Endothelial cell of umbilical vein (primary cell): ENCODE measurements at places on chromosomes 2 and 18. TPM values are rescaled to one million over a fixed set of nuclear protein-coding genes. Genes with fewer than 3 reads are reported as not detected.

Gene AMER3
- not detected in 2 replicates for total RNA-seq

Gene HOXD10
- total RNA-seq, result not detected in 2 replicates

Gene TTN
- total RNA-seq, result 0.44 and 0.49 TPM in 2 replicates

Gene GKN1
- not detected in 2 replicates for total RNA-seq

Gene HOXD13
- total RNA-seq, result not detected in 2 replicates

Gene AKAIN1
- total RNA-seq, result not detected in 2 replicates

Gene CCDC74B
- total RNA-seq, result 1.6 and 4.8 TPM in 2 replicates

Gene ZNF396
- total RNA-seq, result 0.44 and 0.72 TPM in 2 replicates

Gene IL1RL1
- 44.0 and 55.1 TPM in 2 replicates for total RNA-seq

DNA sequence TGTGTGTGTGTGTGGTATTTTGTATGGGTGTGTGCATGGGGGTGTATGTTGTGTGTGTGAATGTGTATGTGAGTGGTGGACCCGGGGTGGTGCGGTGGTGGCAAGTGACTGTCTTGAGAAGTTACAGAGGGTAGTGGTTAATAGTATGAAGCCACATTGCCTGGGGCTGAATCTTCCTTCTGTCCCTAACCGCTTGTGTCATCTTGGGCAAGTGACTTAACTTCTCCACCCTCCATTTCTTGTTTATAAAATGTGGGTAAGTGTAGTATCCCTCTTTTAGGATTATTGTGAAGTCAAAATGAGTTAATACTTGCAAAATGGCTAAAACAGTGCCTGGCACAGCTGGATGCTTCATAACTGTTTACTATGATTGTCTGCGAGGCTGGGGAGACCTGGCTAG is 63.5 kb downstream of the MYCN start:
- no peak overlapping the region for H3K27ac ChIP-seq
- H3K4me1 ChIP-seq, result no peaks in the 10 kb centered on the region
- no peaks in the 10 kb centered on the region for H3K27me3 ChIP-seq
- H3K36me3 ChIP-seq, result no peaks in the 10 kb centered on the region
- H3K4me3 ChIP-seq, result no peak overlapping the region
- DNase-seq, result no peak

GRCh38 chr2:6342273-6342920 is 523.3 kb downstream of the CMPK2 start:
- H3K27ac ChIP-seq, result no peak overlapping the region
- no peak for DNase-seq
- no peak overlapping the region for H3K4me3 ChIP-seq
- H3K36me3 ChIP-seq, result no peaks in the 10 kb centered on the region
- H3K4me1 ChIP-seq, result no peaks in the 10 kb centered on the region

DNA sequence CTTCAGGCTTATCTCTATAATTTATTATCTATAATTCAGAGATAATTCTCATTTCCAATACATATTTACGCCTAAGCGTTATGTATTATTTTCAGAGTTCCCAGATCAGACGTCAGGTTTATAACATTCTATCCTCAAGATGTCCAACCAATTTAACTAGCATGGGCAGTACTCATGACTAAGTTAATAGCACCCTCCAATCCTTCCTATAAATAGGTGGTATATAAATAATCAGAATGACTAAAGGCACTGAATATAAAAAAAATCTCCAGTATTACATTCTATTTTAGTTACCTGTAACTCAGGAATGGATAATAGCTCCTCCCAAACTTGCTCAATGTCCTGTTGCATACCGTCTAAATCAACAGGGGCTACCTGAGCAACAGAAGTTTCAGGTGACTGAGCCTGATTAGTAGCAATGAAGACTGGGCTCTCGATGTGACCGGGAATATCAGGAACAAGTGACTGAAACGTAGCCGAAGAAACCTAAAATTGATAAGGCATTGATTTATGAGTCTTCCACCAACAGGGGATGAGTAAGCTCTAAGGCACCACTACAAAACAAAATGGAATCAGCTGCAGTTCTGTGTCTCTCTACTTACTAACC is 19.6 kb downstream of the HNRNPA3 start:
- H3K4me1 ChIP-seq, result no peaks in the 10 kb centered on the region
- no peaks in the 10 kb centered on the region for H3K27me3 ChIP-seq
- H3K36me3 ChIP-seq, result peaks cover 14% of the 10 kb centered on the region
- no peak for DNase-seq

DNA sequence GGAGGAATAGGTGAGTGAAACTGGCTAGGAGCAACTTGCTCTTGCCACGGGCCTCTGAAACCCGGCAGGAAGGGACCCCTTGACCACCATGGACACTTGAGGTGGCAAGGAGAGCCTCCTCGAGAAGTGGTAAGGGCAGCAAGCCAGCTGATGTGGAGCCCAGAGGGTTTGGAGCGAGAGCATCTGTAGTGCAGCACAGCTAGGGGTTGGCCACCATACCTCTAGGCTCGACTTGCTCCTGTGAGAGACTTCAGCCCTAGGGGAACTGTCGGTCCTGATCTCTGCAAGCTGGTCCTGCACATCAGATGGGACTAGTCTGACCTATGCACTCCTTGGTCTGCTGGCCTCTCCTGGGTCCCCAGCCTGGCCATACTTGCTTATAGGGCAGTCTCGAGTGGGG is 158.4 kb downstream of the CCDC178 start:
- no peak for DNase-seq
- no peaks in the 10 kb centered on the region for H3K27me3 ChIP-seq
- H3K4me1 ChIP-seq, result no peaks in the 10 kb centered on the region
- H3K4me3 ChIP-seq, result no peak overlapping the region

DNA sequence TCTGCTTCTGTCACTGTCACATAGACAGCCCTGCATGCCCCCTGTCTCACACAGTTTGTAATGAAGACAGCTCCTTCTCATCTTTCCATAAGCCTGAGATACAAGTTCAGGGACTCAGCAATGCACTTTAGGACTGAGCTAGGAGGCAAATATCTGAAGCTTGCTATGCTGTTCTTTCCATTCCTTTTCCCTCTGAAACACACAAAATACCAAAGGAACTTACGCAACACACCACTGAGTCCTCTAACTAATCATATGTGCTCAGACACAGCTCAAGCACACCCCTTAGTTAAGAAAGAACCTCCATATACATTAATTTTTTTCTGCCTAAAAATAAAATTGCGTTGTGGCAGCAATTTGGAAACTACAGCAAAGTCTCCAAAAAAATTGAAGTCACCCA is 17.9 kb downstream of the SERPINB8 start:
- H3K4me3 ChIP-seq, result no peak overlapping the region
- no peaks in the 10 kb centered on the region for H3K27me3 ChIP-seq
- H3K36me3 ChIP-seq, result peaks cover 11% of the 10 kb centered on the region
- H3K27ac ChIP-seq, result no peak overlapping the region

GRCh38 chr18:55421308-55421614 is 166.7 kb downstream of the TCF4 start:
- peak overlapping the region; percentile 57 for H3K27ac ChIP-seq
- no peaks in the 10 kb centered on the region for H3K27me3 ChIP-seq
- no peak for DNase-seq

DNA sequence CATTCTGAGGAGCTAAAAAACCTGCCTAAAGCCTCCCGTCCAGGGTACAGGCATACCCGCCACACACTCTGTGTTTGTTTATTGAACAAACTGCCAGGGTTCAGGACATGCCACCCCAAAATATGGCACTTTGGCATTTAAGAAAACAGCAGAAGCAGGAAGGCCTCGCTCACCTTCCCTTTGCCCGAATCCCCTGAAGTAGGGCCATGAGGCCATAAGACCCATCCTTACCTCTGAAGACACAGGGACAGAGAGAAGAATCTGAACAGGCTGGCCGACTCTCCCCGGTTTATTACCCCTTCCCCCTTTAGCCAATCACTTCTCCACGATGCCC is 1.7 kb upstream of the NEURL3 start:
- no peaks in the 10 kb centered on the region for H3K4me1 ChIP-seq
- H3K27ac ChIP-seq, result no peak overlapping the region
- H3K36me3 ChIP-seq, result no peaks in the 10 kb centered on the region
- no peak for DNase-seq
- H3K27me3 ChIP-seq, result peaks cover 3% of the 10 kb centered on the region

- H3K4me1 ChIP-seq, result no peaks in the 10 kb centered on the region
- H3K27ac ChIP-seq, result no peak overlapping the region
Observed at GRCh38 chr18:35121038-35121437, 79.8 kb downstream of the MAPRE2 start.

DNA sequence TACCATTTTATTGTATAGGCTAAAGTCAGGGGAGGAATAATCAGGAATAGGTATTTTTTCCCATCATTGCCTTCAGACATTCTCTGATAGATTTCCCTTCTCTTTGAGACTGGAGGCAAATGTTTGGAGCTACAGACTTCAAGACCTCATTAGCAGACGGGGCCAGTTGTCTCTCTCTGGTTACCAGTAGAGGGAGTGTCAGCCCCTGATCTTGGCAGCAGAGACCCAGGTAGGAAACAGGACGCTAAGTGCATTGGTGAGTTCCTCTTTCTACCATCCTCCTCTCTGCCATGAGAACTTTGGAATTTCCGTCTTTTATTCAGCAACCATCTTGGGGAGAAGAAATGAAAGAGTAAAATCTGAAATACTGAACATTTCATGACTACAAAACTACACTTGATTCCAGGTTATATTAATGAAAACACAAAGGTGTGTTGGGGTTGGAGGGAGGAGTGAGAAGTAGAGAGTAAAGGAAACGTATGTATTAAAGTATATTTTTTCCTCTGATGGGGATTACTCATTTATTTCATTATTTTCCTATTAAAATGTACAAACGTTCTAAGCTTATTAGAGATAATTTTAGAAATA is 186.2 kb upstream of the GCFC2 start:
- DNase-seq, result peak; percentile 5
- H3K4me3 ChIP-seq, result no peak overlapping the region
- no peaks in the 10 kb centered on the region for H3K36me3 ChIP-seq
- H3K27ac ChIP-seq, result no peak overlapping the region
- no peaks in the 10 kb centered on the region for H3K27me3 ChIP-seq

DNA sequence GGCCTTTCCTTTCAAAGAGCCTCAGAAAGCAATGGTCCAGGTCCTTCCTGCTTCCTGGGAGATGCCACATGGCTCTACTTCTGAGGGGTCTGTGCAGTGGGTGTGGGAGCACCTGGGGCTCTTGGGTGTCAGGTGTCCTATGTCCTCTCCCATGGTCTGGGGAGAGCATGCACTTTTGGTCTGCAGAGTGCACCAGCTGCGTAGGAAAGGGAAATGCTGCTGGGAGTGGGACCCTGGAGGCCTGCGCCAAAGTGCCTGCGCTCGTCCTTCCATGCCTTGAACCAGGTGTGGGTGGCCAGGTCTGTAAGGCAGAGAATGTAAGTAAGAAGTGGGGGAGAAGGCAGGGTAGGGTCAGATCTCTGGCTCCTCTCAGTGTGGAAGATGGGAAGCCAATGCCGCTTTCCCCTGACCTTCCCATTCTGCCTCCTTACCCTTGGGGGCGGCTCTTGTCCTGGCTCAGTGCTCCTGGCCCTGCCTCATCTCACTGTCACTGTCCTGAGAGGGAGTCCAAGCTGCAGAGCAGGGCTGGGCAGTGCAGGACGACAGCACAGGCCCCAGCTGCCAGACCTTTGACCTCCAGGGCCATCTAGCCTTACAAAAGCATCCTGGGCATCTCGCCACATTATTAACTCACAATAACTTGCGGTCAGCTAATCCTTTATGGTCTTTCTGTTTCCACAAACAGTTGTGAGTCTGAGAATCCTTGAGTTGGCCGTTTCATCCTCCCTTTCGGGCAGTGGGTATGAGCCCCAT is 6.6 kb upstream of the PROM2 start:
- no peak overlapping the region for H3K4me3 ChIP-seq
- no peak overlapping the region for H3K27ac ChIP-seq
- H3K27me3 ChIP-seq, result no peaks in the 10 kb centered on the region
- H3K4me1 ChIP-seq, result no peaks in the 10 kb centered on the region

- H3K4me1 ChIP-seq, result peaks cover 15% of the 10 kb centered on the region
- no peaks in the 10 kb centered on the region for H3K27me3 ChIP-seq
- no peak overlapping the region for H3K4me3 ChIP-seq
Observed at GRCh38 chr2:226832061-226832460, 3.8 kb upstream of the RHBDD1 start.
